ENCODE measurements at places on chromosomes 3 and 15.
A peak's percentile ranks its signal among the peaks of the same experiment; 100 is the strongest.

DNA sequence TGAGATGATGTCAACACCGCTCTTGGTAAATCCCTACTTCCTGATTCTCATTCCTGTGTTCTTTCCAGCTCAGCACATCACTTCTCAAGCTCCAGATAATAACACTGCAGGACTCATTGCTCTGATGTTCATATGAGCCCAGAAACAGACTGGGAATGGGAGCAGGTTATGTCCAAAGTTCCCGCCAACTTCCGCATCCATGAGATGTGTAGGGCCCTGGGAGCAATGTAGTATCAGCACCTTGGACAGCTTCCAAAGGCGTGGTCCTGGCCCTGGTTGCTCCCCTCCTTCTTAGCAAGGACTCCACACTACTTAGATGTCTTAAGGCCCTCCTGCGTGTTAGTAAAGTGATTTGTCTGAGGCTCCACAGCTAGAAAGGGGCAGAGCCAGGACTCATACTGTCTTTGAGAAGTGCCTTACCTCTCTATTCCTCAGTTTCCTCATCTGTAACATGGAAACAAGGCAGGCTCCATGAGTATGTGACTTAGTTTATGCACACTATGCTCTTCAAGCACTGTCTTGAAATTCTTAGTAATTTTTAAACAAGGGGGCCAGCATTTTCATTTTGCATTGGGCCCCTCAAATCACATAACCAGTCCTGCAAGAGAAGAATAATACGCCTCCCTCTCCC, 27.9 kb upstream of the SLC6A1 start:
- no peak for DNase-seq

DNA sequence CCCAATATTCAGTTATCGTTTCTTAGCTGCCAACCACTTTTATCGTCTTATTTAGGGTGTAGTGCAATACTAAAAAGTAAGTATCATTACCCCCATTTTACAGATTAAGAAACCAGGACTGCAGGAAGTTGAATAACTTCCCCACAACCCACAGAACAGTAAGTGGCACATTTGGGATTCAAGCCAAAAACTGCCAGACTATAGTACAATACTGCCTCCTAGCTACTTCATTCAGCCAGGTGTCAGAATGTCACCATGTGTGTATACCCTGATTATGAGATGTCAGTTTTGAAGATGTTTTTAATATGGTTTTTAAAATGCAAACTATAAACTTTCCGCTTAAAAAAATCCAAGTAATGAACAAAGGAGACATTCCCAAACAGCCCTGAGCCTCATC, 74.2 kb upstream of the PROK2 start:
- no peak for DNase-seq

DNA sequence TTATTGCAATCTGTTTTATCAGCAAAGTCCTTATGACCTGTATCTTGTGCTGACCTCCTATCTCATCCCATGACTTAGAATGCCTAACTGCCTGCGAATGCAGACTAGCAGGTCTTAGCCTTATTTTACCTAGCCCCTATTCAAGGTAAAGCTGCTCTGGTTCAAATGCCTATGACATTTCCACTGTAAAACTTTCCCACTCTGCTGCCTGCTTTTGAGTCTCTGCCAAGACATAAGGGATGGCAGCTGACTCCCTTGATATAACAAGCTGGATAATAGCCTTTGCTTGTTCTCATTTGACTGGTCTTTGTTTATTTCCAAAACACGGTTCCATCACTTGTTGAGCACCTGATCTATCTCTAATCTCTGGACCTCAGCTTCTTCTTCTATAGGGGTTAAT, 131.9 kb upstream of the STRIT1 start:
- no peak for DNase-seq

- peak; percentile 66 for DNase-seq
Measured at GRCh38 chr3:11643605-11644087, at the start of gene VGLL4. VGLL4 (minus strand) TSS chr3:11643915; CDS start chr3:11643518, 397 bp downstream.

DNA sequence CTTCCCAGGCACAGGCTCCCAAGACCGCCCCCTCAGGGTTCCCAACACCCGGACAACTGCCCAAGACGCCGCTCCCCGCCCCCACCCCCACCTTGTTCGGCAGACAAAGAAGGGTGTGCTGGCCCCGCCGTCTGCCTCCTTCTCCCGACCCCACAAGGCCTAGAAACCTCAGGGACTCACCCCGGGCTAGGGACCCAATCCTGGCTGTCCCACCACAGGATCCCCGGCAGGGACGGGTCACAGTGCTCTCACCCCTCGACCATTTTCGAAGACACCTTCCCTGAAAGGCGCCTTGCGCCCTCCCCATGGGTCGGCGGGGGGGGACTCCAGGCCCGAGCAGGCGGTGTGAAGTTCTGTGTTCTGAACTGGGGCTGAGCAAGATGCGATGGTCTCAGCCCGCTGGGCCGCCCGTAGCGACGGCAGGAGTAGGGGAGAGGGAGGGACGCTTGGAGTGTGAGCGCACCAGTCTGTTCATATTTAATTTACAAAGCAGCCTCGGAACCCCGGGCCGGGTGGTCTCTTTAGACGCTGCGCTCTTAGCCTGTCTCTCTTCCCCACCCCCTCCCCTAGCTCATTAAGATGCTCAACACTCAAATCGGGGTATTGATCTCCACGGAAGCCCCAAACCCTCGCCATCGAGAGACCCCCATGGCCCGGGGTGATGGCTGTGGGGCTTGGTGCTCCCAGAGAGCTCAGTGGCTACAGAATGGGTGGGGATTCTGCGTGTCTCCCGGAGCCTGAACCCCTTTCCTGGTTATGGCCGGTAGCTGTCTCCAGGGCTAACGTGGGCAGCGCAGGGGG, 1.4 kb upstream of the ISLR2 start:
- no peak for DNase-seq

- no peak for DNase-seq
Measured at GRCh38 chr3:69882560-69882959, 117.0 kb upstream of the SAMMSON start.

DNA sequence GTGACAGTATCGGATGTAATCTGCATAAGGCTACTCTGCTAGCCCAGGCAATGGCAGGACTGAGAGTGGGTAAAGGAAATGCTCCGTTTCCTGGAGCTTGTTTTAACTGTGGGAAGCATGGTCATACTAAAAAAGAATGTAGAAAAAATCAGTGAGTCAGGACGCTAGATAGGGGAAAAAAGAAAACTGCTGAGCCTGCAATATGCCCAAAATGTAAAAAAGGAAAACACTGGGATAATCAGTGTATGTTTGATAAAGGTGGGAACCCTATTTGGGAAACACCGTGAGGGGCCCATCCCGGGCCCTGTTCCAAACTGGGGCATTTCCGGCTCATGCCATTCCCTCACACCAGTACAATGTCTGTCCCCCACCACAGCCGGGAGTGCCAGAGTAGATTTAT, 775.8 kb downstream of the ZPLD1 start:
- no peak for DNase-seq

DNA sequence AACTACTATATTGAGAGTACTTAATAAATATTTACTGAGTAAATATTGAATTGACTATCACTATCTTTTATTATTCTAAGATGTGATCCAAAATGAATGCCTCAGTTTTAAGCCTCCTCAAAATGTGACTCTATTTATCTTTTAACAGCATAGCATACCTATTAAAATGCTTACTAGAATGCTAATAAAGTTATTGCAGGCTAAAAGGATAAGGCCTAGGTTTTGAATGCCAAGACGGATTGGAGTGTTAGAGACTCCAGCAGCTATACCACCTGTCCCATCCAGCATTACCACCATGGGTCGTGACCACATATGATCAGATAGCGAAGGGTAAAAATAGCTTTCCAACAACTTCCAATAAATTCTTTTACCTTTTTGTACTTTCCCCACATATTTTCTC, 64.7 kb upstream of the MYRIP start:
- DNase-seq: no peak

GRCh38 chr3:191198932-191199331, at the start of gene OSTN:
OSTN (plus strand) TSS chr3:191199241; CDS start chr3:191212533, 13,292 bp downstream.
- DNase-seq: no peak

DNA sequence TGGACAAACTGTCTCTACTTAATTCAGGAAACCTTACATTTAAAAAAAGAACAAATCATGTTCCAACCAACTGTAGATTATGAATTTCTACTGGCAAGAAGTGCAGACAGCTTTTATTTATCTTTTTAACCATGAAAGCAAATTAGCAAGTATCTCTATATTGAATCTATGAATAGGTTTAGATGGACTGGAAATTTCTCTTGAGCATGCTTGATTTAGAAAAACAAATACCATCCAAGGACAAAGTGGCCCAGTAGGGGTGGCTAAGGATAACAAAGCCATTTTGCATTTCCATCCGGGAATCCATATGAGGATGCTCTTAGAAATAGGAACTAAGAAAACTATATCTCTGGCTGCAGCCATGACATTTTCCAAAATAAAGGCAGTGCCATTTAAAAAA, 150.6 kb downstream of the KCNMB2 start:
- DNase-seq: no peak

GRCh38 chr3:52446631-52447511, 2.0 kb upstream of the SEMA3G start:
- DNase-seq: peak; percentile 60

DNA sequence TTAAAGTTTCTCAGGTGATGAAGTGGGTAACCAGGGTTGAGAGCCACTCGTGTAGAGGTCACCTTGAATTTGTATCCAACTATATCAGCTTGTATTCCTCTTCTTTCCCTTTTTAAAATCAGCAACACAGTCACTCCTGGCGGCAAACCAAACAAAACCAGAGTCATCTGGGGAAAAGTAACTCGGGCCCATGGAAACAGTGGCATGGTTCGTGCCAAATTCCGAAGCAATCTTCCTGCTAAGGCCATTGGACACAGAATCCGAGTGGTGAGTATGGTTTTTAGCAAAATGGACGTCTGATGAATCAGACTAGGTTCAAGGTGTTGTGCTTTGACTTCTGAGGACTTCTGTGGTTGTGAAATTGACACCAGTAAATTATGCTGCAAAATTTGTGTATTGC, 3.9 kb downstream of the RPL35A start:
- DNase-seq: no peak

DNA sequence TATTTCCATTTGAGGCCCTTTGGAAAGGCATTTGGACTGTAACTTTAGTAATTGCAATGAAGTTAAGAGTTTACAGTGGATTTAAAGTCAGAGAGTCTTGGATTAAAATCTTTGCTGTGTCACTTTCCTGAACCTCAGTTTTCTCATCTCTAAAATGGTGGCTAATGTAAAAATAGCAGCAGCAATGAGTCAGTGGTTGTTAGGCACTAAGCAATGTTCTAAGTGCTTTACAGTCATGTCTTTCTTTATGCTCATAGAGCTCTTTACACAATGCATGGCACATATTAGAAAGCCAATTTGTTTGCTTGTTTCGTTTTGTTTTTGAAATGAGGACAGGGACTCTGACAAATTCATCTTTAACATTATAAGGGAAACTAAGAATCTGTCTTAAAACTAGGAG, 222.7 kb upstream of the DNAJC19 start:
- no peak for DNase-seq

GRCh38 chr3:112030901-112031300, 3.6 kb upstream of the TMPRSS7 start:
- DNase-seq: no peak

- DNase-seq: no peak
Measured at GRCh38 chr15:81069356-81069755, 64.7 kb upstream of the CFAP161 start.

- DNase-seq: no peak
Measured at GRCh38 chr3:97883736-97884135, 61.9 kb downstream of the CRYBG3 start.

DNA sequence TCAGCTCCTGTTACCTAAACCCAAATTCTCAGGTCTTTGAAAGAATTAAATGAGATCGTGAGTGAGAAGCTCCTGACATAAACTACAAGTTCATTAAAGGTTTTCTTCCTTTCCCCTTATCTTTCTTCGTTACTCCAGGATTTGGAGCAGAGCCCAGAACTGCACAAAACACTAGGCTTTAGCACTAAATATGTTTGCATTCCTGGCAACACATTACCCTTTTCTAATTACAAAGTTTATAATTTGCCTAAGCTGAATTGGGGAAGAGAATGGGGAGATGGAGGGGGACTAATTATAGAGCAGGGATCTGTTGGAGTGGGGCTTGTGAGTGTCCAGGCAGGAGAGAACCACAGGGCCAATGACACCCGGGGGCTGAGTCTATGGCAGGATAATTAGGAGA, 109.7 kb downstream of the SV2B start:
- no peak for DNase-seq

DNA sequence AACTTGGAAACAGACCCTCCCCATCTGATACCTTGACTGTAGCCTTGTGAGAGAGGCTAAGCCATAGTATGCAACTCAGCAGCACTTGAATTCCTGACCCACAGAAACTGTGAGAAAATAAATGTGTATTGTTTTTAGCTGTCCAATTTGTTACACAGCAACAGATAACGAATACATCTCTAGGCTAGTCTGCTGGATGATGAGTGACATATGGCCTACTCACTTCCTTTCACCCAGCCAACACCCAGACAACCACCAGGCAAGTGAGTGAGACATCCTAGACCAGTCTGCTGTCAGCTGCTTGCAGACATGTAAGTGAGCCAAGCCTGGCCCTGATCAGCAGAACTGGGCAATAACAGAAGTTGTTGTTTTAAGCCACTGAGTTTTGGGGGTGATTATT, 19.2 kb upstream of the SMAD6 start:
- no peak for DNase-seq

- no peak for DNase-seq
Measured at GRCh38 chr3:78455712-78456433, 1311.9 kb downstream of the ROBO1 start.

DNA sequence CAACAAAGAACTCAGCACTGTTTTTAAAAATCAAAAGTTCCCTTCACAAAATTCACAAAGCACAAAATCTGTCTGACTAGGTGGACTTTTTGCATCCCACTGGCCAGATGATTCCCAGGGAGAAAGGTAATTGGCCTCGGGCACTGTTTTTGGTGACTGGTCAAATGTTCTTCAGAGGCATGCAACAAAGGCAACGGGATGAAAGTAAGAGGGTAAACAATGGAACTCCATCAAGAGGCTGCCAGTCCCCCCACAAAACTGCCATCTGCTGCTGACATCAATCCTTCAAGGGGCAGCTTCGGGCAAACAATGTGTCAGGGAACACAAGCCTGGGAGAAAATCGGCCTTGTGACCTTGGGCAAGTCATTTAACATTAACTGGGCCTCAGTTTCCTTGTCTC, 3.3 kb downstream of the SRGAP3 start:
- DNase-seq: no peak

DNA sequence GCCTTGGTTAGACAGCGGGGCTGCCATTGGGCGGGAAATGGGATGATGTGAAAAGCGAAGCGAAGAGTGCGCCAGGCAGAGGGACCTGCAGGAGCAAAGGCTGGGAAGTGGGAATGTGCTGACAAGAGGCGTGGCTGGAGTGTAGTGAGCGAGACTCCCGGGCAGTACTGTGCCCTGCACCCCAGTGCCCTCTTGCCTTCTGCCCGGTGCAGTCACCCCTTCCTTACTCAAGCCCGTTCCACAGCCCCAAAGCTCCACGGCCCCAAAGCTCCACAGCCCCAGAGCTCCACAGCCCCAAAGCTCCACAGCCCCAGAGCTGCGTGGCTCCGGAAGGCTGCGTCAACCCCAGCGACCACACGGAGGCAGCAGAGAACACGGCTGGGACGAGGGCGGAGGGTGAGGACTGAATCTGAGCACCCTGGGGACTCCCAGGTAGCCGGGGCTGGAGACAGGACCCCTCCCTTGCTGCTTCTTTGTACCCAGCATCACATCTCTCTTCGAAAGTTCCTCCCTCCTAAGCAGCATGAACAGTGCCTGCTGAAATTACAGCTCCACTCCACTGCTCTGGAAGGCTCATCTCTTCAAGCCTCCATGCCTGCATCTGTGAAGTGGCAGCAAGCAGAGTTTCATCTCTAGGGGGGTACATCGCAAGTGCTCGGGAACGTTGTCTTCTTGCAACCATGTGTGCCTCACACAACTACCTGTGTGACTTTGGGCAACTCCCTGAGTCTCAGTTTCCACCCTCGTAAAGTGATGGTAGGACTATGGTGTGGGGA, 108.9 kb downstream of the FBLN2 start:
- peak; percentile 46 for DNase-seq

Data from activated B cell treated with CpG ODN at 0.5 μM for 24 hours (primary cell).